Stimulated activated CD4-positive, alpha-beta T cell treated with anti-CD3 and anti-CD28 coated beads, Interleukin-12 subunit alpha, Interleukin-12 subunit beta, amount 100 ng/mL, for 4 hours (primary cell): ENCODE measurements at places on chromosomes 13 and 19.

DNA sequence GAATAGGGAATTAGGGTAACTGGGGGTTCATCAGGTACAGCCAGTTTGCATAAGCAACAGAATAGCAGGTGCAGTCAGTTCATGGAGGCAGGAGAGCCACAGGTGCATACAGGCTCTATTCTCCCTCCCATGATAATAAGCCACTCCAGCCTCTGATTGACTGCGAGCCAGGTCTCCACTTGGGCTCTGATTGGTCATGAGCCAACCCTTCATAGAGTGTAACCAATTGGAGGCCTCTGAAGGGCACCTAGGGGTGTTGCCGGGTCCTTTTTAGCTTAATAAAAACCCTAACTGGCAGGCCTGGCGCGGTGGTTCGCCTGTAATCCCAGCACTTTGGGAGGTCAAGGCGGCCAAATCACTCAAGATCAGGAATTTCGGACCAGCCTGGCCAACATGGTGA, 8.7 kb upstream of the CKM start:
- DNase-seq: no peak

GRCh38 chr13:106274551-106275203, 260.8 kb downstream of the EFNB2 start:
- no peak for DNase-seq

DNA sequence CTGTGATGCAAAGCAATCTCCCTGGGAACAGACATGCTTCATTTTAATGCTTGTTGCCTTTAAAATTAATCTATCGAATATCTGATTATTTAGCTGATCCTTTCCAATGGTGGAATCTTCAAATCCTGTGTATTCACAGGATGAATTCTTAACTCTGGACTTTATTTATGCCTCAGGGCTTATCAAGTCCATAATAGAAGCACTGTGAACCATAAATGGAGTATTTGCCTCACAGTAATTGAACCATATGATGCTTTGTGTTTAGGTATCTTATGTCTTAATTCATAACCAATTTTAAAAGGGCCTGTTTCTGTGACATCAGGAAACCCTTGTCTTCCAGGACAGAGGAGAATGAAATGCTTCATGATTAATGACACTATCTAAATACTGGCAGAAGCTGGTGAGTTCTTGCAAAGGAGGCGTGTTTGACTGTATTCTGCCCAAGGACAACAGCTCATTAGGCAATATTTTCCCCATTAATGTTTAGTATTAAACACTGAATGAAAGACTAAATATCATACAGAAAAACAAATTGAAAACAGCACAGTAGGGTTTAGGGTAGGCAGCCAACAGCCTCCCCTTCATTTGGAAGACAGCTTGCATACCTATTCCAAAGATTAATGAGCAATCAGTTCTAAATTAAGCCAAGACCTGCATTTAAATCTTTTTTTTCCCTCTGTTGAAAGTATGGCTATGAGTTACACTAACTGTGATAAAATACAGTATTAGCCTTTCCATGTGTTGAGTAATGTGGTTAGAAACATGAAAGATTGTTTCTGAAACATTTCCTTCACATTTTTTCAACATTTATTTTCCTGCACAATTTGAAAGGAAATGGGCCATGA, 709.4 kb downstream of the PCDH9 start:
- DNase-seq: no peak

DNA sequence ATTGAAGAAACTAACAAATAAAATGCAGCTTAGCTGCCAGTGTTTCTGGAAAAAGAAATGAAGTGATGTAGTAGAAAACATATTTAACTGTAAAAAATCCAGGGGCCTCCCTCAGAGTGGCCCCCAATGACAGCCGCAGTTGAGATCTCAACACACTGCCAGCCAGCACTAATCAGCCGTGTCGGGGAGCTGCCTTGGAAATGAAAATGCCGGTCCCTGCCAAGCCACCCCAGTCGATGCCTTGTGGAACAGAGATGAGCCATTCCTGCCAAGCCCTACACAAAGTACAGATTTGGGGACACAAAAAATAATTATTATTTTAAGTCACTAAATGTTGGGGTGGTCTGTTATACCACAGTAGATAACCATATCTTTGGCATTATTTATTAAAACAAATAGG, 1342.4 kb downstream of the EFNB2 start:
- DNase-seq: no peak

DNA sequence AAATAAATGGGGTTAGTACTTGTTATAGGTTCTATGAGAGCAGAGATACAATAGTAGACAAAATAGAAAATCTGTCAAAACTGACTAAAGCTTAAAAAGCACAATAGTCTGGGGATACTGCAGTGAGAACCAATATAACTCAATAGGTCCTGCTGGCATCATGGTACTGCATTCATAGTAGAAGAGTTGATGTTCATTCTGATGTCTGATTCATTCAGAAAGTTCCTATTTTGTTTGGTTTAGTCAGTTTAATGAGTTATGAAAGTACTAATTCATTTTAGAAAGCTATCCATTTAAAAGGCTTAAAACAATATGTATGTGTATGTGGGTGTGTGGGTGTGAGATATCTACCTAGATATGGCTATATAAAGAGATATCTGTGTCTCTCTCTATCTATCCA, 152.8 kb downstream of the LHFPL6 start:
- DNase-seq: no peak

DNA sequence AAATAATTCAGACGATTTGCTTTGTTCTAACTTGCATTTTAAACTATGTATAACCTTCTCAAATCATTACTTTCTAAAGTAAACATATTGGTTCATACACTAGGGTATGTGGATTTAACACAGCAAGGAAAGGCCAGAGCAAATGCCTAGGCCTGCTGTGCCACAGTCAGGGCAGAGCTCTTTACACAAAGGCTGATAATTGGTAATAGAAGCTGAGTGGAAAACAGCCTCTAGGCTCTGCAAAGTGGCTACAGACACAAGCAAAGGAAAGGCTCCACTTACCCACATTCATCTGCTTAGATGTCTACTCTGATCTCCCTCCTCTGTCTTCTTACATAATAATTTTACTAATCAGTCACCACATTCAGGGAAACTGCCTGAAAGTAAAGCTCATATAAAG, 382.9 kb downstream of the OLFM4 start:
- DNase-seq: no peak
